GM04504 (cell line): ENCODE measurements at places on chromosomes 11 and 22.

GRCh38 chr11:107969219-107969618 is 39.5 kb upstream of the CUL5 start:
- no peak for DNase-seq

DNA sequence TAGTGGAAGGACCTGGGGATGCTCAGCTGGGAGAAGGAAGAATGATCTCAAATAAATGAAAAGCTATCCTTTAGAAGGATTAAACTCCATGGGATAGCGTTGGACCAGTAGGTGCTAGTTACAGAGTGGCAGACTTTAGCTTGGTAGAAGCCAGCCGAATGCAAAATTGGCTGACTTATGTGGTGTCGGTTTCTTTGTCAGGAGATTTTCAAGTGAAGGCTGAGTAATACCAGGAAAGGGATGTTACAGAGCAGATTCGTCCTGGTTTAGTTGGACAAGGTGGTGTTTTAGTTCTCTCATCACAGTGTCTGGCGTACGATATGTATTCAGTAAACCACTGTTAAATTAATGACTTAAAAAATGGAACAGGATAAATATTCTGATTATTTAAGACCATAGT is 26.0 kb downstream of the FDX1 start:
- no peak for DNase-seq

- DNase-seq, result no peak
Measured at GRCh38 chr11:63613517-63614135, 607 bp downstream of the PLAAT3 start.

GRCh38 chr11:124945826-124946225 is 8.2 kb upstream of the CCDC15 start:
- DNase-seq, result no peak

- no peak for DNase-seq
Measured at GRCh38 chr22:17815703-17816254, 41.5 kb upstream of the BID start.

DNA sequence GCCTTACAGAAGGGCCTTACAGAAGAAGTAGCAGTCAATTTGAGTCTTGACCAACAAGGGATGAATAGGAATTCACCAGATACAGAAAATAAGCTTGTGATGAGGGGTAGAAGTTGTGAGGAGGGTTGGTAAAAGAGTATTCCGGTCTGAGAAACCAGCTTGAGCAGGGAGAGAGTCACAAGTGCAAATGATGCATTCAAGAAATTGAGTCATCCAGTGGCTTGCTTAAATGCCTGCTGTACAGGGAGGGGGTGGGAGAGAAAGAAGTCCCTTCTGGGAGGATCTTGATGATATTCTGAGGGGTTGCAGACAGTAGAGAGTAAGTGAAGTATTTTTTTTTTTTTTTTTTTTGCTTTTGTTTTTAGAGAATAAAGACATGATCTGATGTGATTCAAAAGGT is 9.2 kb downstream of the CCKBR start:
- no peak for DNase-seq

GRCh38 chr22:42925598-42925997 is 68.5 kb upstream of the ARFGAP3 start:
- DNase-seq, result no peak

- no peak for DNase-seq
Measured at GRCh38 chr11:113603277-113604059, 102.6 kb downstream of the TMPRSS5 start.

DNA sequence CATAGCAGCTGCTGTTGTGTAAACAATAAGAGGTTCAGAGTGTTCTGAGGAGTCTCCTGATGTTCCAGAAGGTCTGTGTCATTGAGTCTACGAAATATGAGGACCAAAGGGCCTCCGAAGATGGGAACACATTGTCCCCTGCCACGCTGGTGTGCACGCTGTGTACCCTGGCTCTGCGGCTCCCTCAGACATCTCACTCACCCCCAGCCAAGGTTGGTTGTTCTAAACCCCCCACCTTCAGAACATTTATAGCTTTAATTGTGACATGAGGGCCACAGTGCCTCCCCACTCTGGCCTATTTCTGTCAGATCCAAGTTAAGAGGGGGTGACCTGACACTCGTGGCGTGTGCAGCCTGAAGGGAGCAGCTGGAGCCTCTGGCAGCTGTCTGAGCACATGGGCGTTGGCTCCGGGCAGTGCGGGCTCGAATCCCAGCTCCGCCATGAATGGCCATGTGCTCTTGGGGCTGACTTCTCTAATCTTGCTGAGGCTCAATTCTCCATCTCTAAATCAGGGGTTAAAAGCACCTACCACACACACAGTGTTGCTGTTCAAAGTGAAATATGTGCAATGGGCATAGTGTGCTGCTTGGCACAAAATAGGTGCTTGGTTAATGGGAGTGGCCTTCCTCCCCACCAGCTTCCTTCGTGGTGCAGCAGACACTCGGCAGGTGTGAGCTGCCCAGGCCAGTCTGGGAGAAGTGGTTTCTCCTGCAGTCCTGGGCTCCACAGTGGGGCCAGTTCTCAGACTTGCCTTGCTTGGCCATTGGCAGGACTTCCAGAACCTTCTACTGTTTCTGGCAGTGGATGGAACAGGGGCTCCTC is 39.7 kb upstream of the MICAL2 start:
- no peak for DNase-seq

GRCh38 chr11:64619196-64619595 is 28.2 kb downstream of the SLC22A12 start:
- no peak for DNase-seq

- DNase-seq, result no peak
Measured at GRCh38 chr22:17110791-17111550, 10.2 kb downstream of the TMEM121B start.

DNA sequence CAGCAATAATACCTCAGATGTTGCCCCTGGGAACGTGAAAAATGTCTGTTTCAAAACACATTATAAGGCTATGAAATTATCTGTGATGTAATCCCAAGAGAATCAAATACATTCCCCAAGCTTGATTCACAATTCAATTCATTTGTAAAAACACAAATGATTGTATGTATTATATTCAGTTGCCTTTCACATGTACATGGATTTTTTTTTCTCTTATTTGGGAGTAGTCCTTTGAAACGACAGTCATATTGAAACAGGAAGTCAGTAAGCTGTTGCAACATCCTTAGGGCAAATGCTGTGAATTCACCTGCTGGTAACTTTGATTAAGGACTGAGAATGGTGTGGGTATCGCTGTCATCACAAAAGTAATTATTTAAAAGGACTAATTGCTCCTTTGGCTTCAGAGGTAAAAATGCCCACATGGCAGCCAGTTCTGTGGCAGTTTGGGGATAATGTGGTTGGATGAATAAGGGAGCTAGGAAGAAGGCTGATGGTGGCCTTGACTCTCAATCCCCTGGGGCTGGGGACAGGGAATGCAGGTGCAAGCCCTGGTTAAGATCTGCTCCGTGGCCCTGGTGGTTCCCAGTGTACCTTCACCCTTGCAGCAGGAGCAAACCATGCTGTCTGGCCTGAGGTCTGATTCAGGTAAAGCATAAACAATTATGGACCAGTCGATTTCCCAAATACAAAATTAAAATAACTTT is 13.2 kb downstream of the EHF start:
- DNase-seq, result no peak

GRCh38 chr22:41883400-41883799 is 31.5 kb downstream of the SHISA8 start:
- no peak for DNase-seq

DNA sequence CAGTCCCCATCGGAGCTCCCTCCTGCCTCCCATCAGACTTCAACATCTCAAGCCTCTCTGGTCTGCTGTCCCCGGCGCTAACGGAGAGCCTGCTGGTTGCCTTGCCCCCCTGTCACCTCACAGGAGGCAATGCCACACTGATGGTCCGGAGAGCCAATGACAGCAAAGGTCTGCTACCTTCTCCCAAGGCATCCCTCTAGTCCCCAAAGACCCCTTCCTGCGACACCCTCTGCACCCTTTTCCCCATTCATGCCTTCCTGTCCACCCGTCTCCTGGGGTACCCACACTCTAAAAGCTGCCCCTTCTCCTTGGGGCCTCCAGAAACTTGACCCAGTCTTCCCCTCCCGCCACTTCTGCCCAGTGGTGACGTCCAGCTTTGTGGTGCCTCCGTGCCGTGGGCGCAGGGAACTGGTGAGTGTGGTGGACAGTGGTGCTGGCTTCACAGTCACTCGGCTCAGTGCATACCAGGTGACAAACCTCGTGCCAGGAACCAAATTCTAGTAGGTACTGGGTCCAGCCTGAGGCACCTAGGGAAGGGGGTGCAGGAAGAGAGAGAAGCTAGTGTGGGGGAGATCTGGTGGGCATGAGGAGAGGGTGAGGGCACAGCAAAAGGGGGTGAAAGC is 860 bp downstream of the UPK2 start:
- DNase-seq, result no peak

DNA sequence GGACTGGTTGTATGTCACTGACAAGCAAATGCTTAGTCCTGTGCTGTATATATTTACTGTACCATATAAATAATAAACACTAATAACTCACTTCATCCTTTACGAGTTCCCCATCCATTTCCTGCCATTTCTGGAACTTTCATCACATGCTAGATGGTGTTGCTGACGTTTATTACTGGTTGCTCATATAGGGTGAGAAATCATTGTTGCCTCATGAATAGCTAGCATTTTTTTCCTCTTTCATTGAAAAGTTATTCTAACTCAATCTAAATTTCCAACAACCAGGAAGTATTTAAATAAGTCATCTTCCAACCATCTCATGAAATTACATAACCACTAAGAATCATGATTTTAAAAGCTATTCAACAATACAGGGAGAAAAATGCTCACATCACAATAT is 88.6 kb upstream of the RCN1 start:
- no peak for DNase-seq

GRCh38 chr11:97234016-97234415 is 844.2 kb downstream of the JRKL start:
- DNase-seq, result no peak

DNA sequence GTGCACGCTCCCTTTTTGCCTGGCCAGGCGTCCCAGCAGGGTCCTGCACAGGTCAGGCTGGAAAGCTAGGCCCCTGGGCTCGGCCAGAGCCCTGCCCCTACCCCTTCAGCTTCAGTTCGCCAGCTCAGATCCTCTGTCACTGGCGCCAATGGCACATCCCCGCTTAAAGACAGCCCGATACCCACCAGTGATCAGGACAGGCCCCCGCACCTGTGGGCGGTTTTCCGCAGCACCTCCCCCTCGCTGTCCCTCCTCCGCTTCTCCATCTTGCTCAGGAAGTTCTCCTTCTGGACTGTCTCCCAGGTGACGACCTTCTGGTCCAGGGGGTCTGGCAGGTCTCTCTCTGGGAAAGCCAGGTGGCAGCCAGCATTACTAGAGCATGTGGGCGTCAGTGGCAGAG is 5.9 kb downstream of the TSSC4 start:
- DNase-seq, result no peak

GRCh38 chr11:110182886-110183285 is 89.7 kb downstream of the ZC3H12C start:
- DNase-seq, result no peak

- no peak for DNase-seq
Measured at GRCh38 chr11:18600915-18601569, 1.5 kb downstream of the MISFA start.

DNA sequence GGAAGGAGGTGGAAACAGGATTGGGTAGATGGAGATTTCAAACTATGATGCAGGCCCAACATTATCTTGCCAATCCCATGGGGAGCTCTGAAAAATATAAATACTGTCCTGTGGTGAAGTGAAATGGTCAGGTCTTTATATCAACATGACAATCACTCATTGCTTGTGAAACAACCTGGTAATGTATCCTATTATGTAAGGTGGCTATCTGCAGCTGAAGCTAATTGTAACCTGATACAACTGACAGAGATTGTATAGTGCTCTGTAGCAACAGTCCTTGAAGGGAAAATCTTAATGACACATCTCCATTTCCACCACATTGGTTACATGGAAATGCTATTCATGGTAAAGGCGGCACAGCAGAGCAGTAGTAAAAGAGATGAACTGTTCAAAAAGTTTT is 20.7 kb upstream of the CHORDC1 start:
- no peak for DNase-seq
